ENCODE measurements at places on chromosomes 12 and 14.

- DNase-seq: no peak
Observed at GRCh38 chr14:68727315-68728047, 65.4 kb downstream of the ZFP36L1 start.

DNA sequence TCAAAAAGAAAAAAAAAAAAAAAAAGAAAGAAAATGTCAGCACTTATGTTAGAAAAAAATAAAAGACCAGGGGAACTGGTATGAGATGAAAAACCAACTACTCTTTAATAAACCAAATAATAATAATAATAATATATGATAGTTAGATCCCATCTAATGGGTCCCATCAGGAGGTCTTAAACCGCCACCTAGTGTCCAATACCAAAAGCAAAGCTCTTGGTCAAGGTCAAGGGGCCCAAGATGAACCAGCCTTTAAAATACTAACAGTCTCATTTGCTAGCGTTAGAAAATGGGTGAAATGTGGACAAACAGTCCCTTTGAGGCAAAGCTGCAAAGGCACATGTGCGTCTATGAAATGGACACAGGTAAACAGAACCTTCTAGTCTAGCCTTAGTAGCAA lies 12.3 kb downstream of the BRAP start:
- DNase-seq: no peak

DNA sequence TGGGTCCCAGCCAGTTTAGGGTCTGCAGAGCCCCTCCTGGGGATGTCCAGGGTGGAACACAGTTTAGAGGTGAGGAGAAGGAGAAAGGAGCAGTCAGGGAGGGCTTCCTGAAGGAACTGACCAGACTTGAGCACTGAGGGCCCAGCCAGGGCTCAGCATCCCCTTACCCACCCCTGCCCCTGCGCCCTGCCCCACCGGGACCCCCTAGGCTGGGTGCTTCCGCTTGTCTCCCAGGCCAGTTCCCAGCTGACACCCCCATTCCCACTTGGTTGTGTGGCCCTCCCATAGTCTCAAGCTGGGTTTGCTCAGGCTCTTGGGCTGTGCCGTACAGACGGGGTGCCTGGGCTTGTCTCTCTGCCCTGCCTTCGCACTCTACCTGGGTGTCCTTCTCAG lies 26.3 kb upstream of the KIF26A start:
- no peak for DNase-seq

GRCh38 chr14:25090256-25090655 lies 40.3 kb upstream of the STXBP6 start:
- no peak for DNase-seq

DNA sequence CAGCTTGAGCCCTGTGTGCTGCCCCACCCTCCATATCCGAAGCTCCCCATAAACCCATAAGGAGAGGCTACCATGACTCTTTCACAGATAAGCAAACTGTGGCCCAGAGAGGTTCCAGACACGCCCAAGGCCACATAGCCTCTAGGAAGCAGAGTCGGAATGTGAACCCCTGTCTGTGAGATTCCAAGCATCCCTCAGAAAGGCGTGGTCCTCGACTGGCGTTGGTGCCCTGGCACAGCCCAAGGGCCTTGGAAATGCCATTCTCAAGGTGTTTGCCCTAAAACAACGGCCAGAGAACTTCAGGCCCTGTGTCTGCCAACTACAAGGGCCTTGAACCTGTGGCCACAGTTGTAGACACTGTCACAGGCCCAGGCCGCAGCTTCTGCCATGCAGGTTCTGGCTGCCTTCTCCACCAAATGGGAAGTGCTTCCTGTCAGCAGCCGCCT lies 8.5 kb upstream of the DIO3 start:
- no peak for DNase-seq

- DNase-seq: no peak
Observed at GRCh38 chr12:57550641-57551549, 1.1 kb downstream of the KIF5A start.

GRCh38 chr14:102690509-102691286 lies 86.6 kb upstream of the TRAF3 start:
- no peak for DNase-seq

DNA sequence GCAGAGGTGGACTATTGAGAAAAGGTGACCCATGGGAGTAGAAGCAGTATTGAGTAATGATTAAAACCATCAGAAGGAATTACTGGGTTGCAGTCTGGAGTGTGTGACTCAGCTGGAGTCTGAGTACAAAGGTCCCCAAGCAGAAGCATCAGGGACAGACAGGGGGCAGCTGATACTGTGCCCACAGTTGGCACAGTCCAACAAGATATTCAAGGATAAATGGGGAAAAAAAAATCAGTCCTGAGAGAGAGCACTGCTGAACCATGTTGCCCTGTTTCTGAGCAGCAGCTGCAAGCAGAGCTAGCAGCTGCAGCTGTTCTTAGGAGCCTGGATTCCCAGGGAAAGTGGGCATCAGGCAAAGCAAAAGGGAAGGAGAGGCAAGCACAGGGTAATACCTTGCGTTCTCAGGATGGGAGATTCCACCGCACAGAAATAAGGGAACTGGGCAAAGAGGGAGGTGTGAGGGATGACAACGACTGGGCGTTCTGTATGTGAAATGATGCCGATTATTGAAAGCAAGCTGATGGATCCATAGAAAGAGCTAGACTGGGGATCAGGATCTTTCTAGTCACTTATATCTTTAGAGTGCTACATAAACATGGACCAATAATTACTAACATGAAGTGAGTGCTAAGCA lies 17.7 kb downstream of the NEUROD4 start:
- no peak for DNase-seq

DNA sequence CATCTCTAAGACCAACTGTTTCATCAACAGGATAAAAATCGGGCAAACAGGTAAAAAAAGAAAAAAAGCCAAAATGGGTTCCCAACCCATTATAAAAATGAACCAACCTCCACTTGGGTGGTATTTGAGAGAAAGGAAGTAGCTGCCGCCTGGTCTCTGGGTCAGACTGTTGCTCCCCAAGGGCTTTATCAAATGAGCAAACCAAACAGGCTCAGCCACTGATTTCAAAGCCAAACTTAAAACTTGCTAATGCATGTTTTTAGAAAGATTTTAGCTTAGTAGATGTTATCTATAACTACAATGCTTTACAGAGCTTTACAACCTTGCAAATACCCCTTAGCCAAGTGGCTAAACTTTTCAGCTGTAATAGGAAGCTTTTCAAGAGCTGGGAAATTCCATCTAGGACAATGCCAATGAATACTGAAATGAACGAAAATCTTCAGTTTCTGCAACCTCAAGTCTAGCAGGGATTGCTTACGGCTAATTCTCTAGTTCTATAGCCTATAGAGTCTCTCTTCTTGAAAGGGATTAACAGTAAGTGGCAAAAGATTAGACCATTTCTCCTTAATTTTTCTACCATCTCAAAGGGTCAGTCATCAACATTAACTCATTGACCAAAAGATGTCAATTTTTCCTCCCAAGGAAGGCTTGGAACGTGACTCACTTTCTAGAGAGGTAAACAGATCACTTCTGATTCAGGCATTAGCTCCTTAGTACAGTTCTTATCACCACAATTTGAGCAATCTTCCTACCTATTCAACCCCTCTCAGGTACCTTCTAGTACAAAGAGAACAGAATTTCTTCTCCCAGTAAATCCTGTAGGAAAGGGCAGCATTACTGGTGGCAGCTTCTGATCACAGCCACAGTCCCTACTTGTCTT lies 4.2 kb downstream of the PPM1H start:
- DNase-seq: no peak

DNA sequence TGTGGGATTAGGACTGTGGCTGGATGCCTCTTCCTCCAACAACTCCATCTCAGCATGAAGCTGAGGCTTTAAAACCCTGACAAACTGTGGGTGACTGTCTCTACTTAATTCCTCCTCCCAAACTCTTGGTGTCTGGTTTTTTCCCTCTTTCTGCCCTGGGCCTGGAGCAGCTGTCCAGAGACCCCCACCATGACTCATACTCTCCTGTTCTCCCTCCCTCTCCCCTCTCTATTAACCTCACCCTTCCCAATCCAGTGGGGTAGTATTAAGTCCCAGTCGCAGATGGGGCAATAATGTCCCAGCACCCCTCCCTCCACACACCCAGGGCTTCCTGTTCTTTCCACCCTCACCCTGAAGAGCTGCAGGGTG lies 2.0 kb upstream of the DNAJC14 start:
- no peak for DNase-seq

DNA sequence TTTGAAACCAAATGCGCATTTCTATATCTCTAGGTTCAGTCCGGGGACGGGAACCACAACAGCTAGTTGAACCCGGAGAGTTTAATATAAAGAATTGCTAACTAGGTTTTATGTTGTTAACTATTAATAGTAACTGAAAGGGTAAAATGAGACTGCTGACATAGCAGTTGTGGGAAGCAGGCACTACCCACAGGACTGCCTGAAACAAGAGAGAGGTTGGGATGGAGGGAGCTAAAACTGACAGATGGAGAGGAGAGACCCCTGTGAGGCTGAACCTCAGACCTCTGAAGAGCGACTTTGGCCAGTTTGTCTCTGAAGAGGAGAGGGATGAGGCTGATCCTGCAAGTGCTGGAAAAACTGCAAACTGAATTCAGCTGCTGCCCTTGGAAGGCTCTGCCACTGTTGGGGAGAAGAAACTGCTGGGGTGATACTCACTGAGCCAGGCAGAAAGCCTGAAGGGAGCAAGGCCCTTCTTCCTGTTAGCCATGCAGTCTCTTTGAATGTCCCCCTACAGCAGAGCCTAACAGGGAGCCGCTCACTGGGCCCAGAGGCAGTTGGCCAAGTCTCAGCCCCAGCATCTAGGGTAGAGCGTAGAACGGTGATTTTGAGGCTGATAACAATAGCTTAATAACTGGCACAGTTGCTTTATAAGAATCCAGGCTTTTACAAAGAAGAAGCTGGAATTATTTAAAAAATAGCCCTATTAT lies 172.2 kb downstream of the NPAS3 start:
- no peak for DNase-seq

GRCh38 chr12:47422611-47423010 lies 283.2 kb downstream of the RPAP3 start:
- no peak for DNase-seq

DNA sequence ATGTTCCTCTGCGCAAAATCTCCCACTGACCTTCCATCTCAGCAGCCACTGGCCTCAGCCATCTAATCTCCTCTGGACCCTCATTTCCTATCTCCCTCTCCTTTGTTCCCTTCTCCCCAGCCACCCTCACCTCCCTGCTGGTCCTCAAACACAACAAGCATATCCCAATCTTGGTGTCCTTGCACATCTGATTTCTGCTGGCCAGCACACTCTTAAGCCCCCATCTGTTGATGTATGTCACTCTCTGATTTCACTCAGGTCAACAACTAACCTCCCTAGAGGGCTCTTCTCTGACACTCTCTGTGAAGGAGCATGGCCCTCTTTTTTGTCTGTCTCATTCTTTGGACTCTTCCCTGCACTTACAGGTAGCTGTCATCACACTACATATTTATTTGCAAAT lies 25.6 kb downstream of the PPM1H start:
- DNase-seq: no peak

- no peak for DNase-seq
Observed at GRCh38 chr12:108066583-108067577, 62.2 kb upstream of the WSCD2 start.

DNA sequence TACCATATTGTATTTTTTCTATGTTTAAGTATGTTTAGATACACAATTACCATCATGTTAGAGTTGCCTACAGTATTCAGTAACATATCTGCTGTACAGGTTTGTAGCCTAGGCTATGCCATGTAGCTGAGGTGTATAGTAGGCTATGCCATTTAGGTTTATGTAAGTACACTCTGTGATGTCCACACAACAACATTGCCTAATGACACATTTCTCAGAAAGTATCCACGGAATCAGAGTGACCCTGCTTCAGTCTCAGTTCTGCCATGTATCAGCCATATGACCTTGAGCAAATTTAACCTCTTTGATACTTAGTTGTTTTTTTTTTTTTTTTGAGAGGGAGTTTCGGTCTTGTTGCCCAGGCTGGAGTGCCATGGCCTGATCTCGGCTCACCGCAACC lies 12.7 kb downstream of the SUSD6 start:
- DNase-seq: no peak

- DNase-seq: no peak
Observed at GRCh38 chr12:108479364-108480070, 35.6 kb upstream of the FICD start.

DNA sequence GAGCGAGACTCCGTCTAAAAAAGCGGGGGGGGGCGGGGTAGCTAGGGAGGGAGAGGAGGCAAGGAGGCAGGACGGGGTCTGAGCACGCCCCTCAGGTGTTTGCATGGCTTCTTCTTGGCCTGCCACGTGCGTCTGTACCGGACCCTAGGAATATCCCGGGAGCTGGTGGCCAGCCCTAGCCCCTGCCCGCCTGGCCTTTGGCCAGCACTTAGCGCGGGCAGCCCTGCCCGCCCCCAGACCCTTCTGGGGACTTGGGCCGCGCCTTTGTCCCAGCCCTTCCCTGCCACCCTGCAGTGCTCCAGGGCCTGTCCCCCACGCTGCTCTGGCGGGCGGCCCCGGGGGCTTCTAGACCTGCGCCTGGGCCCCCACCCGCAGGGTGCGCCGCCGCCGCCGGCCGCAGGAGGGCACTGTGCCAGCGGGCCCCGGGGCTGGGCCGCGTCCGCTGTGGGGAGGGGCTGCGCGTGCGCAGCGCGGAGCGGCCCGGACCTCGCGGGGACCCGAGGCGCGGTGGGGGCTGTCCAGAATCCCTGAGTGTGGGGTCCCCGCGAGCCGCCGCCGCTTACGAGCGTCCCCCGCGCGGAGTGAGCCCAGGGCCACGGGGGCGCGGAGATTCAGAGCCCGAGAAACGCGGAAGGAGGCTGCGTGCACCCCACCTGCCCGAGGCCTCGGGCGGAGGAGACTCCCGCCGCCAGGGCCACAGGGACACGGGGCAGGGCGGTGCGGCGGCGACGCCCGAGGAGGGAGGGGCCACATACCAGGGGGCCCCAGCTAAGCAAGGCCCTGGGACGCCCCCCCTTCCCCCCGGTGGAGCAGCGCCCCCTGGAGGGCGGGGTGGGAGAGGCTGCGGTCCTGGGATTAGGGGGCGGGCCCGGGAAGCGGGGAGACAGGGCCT lies 21.0 kb downstream of the SLC25A29 start:
- DNase-seq: peak; percentile 54

DNA sequence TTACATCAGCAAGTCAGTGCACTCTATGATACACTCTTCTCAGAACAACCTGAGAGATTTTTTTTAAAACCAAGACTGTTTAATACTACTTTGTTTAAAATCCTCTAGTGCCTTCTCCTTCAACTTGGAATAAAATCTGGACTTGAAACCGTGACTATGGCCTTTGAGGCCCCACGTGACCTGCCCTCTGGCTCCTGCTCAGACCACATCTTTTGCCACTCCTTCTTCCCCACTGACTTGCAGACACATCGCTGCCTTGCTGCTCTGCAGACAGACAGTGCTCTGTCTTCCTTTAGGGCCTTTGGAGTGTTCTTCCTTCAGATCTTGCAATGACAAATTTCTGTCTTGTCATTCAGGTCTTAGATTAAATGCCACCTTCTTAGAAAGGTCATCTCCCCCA lies 48.5 kb downstream of the TTC8 start:
- DNase-seq: no peak

GRCh38 chr12:78208092-78208491 lies 377.4 kb downstream of the NAV3 start:
- DNase-seq: no peak

GRCh38 chr12:2551412-2551900 lies 243.3 kb upstream of the FKBP4 start:
- DNase-seq: no peak
